ENCODE measurements at places on chromosomes 1 and 21.

- H3K27ac ChIP-seq: no peak overlapping the region
- no peak for DNase-seq
- H3K36me3 ChIP-seq: no peaks in the 10 kb centered on the region
These were observed 232.3 kb upstream of the NFIA start for GRCh38 chr1:60850084-60850483.

DNA sequence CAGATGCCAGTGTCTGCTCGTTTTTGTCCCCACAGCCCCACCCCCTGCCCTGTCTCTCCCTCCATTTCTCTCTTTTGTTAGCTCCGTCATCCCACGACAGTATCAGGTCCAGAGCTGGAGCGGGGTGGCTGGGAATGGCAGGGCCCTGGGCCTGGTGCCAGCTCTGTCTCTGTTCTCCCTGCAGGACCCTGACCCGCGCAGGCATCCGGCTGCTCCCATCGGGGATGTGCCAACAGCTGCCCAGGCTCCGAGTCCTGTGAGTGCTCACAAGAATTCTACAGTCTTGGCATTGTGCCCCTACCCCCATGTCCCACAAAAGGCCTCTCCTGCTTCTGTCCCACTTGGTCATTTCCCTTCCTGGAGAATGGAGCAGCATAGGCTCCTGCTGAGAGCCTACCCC is 37.4 kb downstream of the UBE2T start:
- H3K4me1 ChIP-seq: no peaks in the 10 kb centered on the region
- no peak overlapping the region for H3K4me3 ChIP-seq
- no peaks in the 10 kb centered on the region for H3K36me3 ChIP-seq
- no peak overlapping the region for H3K27ac ChIP-seq
- no peaks in the 10 kb centered on the region for H3K27me3 ChIP-seq

DNA sequence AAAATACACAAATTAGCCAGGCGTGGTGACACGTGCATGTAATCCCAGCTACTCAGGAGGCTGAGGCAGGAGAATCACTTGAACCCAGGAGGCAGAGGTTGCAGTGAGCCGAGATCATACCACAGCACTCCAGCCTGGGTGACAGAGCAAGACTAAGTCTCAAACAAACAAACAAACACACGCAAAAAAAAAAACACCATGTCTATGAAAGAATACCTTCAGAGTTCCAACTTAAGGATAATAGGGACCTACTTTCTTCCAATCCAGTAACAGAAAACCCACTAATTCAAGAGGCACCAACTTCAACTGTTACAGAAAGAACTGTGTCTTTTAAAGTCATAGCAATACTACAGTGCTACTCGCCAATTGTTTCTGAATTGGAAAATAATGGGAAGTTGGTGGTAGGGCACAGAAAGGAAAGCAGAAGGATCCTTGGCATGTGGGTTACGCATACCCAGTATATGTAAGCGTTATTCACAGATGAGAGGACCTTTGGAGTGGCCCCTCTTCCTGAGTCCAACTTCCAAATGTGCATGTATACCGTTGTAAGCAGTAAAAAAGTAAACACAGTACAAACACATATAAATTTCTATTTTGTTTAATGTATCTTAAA is 87.0 kb downstream of the ACBD6 start:
- H3K27me3 ChIP-seq: no peaks in the 10 kb centered on the region
- H3K27ac ChIP-seq: no peak overlapping the region
- DNase-seq: no peak
- H3K36me3 ChIP-seq: no peaks in the 10 kb centered on the region
- no peaks in the 10 kb centered on the region for H3K4me1 ChIP-seq

- DNase-seq: no peak
- no peaks in the 10 kb centered on the region for H3K27me3 ChIP-seq
- no peaks in the 10 kb centered on the region for H3K4me1 ChIP-seq
- no peak overlapping the region for H3K4me3 ChIP-seq
These were observed 23.3 kb downstream of the CD34 start for GRCh38 chr1:207887542-207888201.

DNA sequence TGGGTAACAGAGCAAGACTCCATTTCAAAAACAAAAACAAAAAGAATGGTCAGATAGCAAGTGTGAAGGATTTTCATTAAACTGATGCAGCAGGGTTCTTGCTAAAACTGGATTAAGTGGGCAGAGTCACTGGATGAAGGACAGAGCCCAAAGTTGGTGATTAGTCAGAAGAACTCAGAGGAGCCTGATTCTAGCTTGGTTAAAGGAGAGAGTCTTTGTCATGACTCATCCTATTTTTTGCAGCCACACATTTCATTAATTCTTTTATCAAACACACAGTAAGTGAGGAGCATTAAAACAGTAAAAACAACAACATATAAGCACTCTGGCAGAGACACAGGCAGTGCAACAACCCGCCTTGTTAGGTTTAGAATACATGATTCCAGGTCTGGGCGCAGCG is 56.0 kb upstream of the EDARADD start:
- no peak for DNase-seq
- H3K36me3 ChIP-seq: no peaks in the 10 kb centered on the region
- no peaks in the 10 kb centered on the region for H3K4me1 ChIP-seq
- no peaks in the 10 kb centered on the region for H3K27me3 ChIP-seq
- H3K27ac ChIP-seq: no peak overlapping the region
- H3K4me3 ChIP-seq: no peak overlapping the region

DNA sequence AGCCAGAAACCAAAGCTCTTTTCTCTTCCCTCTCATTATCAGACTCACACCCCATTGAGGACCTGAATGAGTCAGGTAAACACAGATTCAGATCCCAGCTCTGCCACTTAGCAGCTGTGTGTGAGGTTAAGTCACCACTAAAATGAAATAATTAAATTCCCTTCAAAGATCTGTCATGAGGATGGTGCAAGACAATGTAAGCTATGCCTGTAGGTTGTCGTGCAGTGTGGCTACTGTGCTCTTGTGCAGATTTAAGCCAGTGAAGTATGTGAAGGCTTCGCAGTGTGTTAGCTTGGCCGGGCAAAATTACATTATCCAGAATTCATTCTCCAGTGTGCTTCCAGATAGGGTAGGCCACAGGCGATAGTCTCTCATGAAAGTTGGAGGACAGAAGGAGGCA is 13.6 kb downstream of the UBL4B start:
- H3K27ac ChIP-seq: no peak overlapping the region
- H3K4me3 ChIP-seq: no peak overlapping the region
- H3K36me3 ChIP-seq: no peaks in the 10 kb centered on the region
- H3K27me3 ChIP-seq: peaks cover 3% of the 10 kb centered on the region
- H3K4me1 ChIP-seq: no peaks in the 10 kb centered on the region
- no peak for DNase-seq

DNA sequence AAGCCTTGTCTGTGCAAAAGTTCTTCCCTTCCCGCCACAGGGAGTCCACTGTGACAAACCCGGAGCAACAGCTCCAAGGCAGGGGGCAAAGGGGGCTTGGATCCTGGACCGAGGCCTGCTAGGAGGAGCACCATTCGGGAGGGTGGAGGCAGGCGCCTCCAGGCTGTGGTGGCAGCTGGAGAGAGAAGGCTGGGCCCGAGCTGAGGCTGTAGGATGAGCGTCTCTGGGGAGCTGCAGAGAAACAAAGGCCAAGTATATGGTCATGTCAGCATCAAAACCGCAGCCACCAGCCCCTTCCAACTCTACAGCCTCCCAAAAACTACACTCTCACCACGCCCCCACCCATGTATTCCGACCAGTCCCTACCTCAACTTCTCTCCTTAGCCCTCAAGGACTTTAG is 579 bp downstream of the SH3BP5L start:
- H3K4me3 ChIP-seq: peak overlapping the region; percentile 78
- no peak overlapping the region for H3K27ac ChIP-seq
- H3K27me3 ChIP-seq: no peaks in the 10 kb centered on the region
- no peaks in the 10 kb centered on the region for H3K4me1 ChIP-seq

DNA sequence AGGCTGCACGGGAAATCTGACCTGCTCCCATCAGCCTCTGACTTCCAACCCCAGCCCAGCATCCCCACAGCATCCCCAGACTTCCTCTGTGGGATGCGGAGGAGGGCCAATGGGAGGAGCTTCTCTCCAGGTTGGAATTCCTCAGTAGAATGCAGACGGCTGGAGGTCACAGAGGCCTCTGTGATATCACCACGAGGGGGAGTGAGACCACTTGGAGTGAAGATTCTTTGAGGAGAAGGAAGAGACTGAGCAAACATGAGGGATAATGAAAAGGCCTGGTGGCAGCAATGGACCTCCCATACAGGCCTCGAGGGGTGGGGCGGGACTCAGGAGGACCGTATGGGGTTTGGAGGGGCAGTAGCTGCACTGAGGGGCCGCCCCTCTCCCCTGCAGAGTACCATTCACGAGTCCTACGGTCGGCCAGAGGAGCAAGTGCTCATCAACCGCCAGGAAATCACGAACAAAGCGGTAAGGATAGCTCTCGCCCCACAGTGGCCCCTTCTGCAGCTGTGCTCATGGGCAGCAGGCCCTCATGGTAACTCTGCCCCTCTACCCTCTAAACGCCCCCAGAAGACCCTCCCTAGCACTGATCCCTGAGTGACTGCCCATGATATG is at the start of gene CATSPER4:
TSS of gene CATSPER4 (plus strand) at position 230 of the 615 bp plus-strand sequence. CDS start at position 256, 26 bp downstream.
- no peaks in the 10 kb centered on the region for H3K36me3 ChIP-seq
- H3K27me3 ChIP-seq: no peaks in the 10 kb centered on the region
- no peak within 1 kb of the TSS for H3K4me3 ChIP-seq
- H3K4me1 ChIP-seq: peaks cover 2% of the 10 kb centered on the region

DNA sequence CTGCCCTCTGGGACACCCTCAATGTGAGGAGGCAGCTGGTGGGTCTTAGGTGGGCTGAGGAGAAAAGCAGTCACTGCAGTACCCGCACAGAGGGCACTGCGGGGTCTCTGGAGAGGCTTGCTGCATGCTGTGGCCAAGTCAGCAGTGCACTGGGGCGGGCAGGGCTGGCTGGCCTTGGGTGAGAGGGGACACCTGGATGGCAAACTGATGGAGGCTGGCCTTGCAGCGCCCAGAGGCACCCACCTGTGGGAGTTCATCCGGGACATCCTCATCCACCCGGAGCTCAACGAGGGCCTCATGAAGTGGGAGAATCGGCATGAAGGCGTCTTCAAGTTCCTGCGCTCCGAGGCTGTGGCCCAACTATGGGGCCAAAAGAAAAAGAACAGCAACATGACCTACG is 3.2 kb downstream of the ELF3 start:
- peaks cover 3% of the 10 kb centered on the region for H3K36me3 ChIP-seq
- H3K4me1 ChIP-seq: peaks cover 15% of the 10 kb centered on the region
- no peak for DNase-seq
- H3K4me3 ChIP-seq: no peak overlapping the region
- no peak overlapping the region for H3K27ac ChIP-seq

- peak; percentile 27 for DNase-seq
- H3K4me1 ChIP-seq: peaks cover 2% of the 10 kb centered on the region
- no peak overlapping the region for H3K4me3 ChIP-seq
- no peaks in the 10 kb centered on the region for H3K36me3 ChIP-seq
- H3K27me3 ChIP-seq: no peaks in the 10 kb centered on the region
These were observed 10.4 kb upstream of the GJA9 start for GRCh38 chr1:38891753-38892152.

DNA sequence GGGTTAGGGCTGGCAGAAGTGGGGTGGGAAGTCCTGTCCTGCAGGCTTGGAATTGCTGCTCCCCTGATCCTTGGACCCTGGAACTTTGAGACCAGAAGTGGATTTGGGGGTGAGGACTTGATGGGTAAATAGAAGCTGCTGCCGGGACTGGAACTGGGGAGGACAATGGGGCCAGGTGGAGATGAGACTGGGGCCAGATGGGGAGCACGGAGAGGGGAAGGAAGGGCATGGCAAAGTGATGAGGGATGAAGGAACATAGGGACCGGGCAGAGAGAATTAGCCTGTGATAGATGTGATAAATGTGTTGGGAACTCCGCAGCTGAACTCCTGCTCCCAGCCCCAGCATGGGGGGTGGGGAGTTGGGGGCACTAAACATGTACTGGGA is 637 bp downstream of the NHLH1 start:
- no peak overlapping the region for H3K4me3 ChIP-seq
- no peak overlapping the region for H3K27ac ChIP-seq
- DNase-seq: no peak
- H3K27me3 ChIP-seq: no peaks in the 10 kb centered on the region
- H3K36me3 ChIP-seq: no peaks in the 10 kb centered on the region

GRCh38 chr1:162171111-162171510 is 101.6 kb downstream of the NOS1AP start:
- no peak overlapping the region for H3K27ac ChIP-seq
- no peaks in the 10 kb centered on the region for H3K36me3 ChIP-seq
- DNase-seq: no peak
- no peak overlapping the region for H3K4me3 ChIP-seq
- no peaks in the 10 kb centered on the region for H3K27me3 ChIP-seq

GRCh38 chr21:46635324-46636180 is at the start of gene PRMT2:
PRMT2 (plus strand) TSS chr21:46635674; CDS start chr21:46636952, 1,278 bp downstream.
- 0 out of 2 replicates have a peak, but pooled peaks cover 2% of the 10 kb centered on the region for H3K4me1 ChIP-seq
- DNase-seq: peak; percentile 88
- H3K36me3 ChIP-seq: no peaks in the 10 kb centered on the region
- H3K27me3 ChIP-seq: no peaks in the 10 kb centered on the region
- H3K4me3 ChIP-seq: peak within 1 kb of the TSS; percentile 84

GRCh38 chr1:1430114-1430982 is 5.1 kb upstream of the VWA1 start:
- no peak for DNase-seq
- peaks cover 35% of the 10 kb centered on the region for H3K4me1 ChIP-seq
- no peak overlapping the region for H3K4me3 ChIP-seq

GRCh38 chr21:36325373-36326010 is 5.5 kb downstream of the MORC3 start:
- no peaks in the 10 kb centered on the region for H3K27me3 ChIP-seq
- H3K36me3 ChIP-seq: no peaks in the 10 kb centered on the region
- no peak overlapping the region for H3K4me3 ChIP-seq
- H3K27ac ChIP-seq: no peak overlapping the region

DNA sequence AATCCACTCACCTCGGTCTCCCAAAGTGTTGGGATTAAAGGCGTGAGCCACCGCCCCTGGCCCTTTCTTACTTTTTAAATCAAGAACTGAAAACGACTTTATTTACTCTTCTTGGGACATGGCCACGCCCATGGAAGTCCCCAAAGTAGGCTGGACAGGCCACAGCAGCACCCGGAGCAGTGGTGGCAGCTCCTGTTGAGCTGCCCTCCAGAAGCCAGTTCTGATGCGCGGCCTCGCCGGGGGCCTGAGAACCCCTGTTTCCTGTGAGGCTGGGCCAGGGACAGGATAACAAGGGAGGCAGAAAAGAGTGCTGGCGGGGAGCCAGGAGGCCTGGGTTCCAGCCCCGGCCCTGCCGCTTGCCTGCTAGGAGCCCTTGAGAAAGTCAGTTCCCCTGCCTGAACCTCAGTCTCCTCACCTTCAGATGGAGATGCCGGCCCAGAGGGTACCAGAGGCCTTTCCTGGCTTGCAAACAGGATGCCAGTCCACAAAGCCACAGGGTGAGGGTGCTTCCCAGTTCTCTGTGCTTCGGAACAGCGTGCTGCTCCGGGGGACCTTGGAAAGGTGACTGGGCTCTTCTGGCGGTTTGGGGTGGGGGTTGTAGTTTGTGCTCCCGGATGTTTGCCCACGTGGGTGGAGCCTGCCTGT is 59.4 kb downstream of the RUNX3 start:
- H3K27me3 ChIP-seq: no peaks in the 10 kb centered on the region
- H3K4me3 ChIP-seq: no peak overlapping the region

DNA sequence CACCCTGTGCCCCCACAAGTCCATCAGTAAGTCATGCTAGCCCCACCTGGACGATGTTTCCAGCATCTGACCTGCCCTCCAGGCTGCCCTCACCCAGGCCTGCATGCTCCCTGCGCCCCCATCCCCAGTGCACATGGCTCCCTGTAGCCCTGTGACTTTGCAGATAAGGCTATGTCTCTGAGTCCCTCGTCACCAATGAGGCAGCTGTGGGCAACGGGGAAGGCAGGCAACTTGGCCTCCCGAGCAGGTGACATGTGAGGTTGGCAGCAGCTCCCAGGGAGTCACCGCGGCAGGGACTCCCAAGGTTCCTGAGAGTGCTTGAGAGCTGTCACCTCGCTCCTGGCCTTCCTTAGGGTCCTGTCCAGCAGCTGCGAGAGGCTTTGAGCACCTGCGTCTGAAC is 32.4 kb upstream of the AGPAT3 start:
- no peaks in the 10 kb centered on the region for H3K4me1 ChIP-seq
- H3K27ac ChIP-seq: no peak overlapping the region
- no peak for DNase-seq
- no peaks in the 10 kb centered on the region for H3K36me3 ChIP-seq
- H3K27me3 ChIP-seq: no peaks in the 10 kb centered on the region
- H3K4me3 ChIP-seq: no peak overlapping the region

Measured in iPS DF 6.9 (cell line).